ENCODE measurements at places on chromosomes 16 and 17.

DNA sequence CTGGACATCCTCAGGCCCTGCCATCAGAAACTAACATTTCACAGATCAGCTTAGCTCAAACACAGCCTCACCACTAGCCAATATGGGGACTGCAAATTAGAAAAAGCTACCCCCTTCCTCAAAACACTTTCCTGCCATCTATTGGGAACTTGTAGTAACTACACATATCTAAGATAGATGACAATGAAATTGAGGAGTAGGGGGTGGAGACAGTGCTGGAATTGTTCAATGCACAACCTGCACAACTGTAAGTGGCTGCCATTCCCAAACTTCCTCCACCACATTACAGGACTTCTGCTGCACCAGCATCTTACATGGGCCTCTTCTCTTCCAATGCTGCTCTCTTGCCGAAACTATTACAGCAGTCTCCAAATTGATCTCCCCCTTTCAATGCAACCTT, 21.9 kb downstream of the AIPL1 start:
- DNase-seq, result peak; percentile 8

- DNase-seq, result no peak
Measured at GRCh38 chr16:81515281-81515680, 70.7 kb downstream of the CMIP start.

GRCh38 chr17:77109764-77110359, 30.9 kb upstream of the SEC14L1 start:
- no peak for DNase-seq

- DNase-seq, result no peak
Measured at GRCh38 chr16:10992112-10992511, 47.7 kb downstream of the CLEC16A start.

GRCh38 chr16:4801051-4801961, 1.1 kb downstream of the ROGDI start:
- DNase-seq, result no peak

GRCh38 chr16:89054714-89055113, 38.9 kb upstream of the ACSF3 start:
- no peak for DNase-seq

DNA sequence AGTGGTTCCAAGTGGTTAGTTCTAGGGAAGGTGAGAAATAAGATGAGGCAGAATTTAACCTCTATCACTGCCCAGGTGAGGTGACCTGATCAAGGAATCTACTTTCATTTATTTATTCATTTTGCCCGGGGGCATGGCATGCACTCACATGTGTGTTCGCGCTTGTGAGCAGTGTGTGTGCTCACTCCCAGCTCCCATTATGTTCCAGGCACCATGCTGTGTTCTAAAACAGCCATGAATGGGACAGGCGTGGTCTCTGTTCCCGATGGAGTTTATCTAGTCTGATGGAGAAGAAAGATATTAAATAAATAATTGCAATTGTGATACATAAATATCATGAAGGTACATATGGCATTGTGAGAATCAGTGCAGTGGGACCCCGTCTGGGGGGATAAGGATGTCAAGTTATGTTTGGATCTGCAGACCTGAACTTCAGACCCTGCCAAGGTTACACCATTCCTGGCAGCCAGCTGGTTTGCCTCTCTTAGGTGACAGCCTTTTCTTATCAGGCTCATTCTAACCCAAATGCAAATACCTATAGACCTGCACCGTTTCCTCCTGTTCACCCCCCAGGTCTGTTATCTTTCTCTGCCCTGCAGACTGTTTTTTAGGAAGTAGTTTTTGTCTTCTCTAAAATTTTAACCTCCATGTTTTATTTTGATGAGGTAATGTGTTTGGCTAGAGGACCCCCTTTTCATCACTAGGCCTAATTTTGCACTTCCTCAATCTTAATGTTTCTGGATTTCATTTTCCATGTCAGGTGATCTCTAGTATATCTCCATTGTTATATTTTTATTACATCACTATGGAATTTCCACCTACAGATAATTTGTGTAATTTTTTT, 11.8 kb downstream of the CYB5B start:
- DNase-seq, result no peak

Measured in LNCaP clone FGC (cell line).